ENCODE measurements at places on chromosomes 2 and 18.

GRCh38 chr2:147688242-147688641 lies 156.6 kb upstream of the ACVR2A start:
- no peak for DNase-seq

DNA sequence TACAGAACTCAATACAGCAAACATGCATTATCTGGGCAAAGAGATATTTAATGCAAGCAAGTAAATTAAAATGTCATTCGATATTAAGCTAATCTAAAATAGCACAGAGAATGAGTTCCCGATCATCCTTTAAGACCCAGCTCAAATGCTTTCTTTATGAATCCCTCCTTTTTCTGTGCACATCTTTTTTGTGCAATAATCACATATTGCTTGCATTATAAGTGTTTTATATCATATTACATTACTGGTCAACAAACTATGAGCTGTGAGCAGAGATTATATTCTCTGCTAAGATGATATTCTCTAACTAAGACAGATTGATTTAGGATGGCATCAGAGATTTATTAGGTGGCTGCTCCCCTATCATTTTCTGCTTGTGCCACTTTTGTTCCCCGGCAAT lies 146.1 kb downstream of the ERBB4 start:
- DNase-seq, result no peak

DNA sequence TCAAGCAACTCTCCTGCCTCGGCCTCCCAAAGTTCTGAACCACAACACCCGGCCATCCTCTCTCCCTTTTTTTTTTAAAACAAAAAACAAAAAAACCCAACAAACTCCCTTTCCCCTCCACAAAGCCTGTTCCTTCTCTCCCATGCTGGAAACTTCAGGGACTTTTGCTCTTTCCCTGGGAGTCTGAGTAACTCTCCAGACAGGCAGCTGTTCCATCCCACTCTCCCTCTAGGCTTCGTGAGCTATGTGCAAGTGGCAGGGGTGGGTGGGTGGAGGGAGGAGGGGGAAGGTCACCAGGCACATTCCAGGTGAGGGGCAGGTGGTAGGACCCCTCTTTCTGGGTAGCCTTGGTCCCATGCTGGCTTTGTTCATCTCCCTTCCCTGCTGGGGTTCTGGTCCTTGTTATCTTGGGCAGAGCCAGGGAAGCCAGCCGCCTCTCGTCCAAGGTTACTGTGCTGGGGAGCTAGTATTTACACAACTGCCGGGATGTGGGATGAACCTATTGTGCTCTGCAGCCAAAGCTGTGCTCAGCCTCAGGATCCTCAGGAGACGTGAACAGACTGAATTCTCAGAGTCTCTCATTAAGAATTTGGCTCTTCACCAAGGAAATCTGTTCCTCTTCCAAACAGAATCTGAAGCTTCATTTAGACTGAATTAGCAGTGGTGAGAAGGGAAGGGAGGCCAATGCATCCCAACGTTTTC lies 106.9 kb downstream of the LIPG start:
- DNase-seq, result no peak

DNA sequence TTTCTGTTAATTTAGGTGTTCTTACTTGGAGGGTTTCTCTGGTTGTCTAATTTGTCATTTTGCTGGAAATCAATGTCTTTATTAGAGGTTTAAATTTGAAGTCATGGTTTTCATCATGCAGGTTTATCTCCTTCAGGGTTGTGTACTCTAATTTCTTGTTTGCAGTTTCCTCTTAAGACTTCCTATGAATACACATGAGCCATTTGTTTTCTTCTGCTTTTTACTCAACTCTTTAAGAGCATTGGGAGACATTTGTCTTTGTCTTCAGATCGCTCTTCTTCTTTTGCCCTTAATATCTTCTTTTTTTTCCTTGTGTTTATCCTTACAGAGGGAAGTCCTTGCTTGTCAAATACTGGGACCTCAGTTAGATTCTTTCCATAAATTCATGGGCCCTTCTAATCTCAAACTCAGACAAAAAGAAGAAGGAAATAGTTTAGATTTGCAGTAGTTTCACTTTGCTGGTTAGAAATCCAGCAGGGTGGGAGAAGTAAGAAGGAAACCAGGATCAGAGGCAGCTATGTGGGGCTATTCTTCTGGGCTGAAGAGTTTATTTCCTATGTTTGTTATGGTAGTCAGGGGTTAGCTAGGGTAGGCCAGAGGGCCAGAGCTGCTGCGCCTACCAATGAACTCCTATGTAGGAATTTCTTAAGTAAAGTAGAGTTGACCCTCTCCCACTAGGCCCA lies 176.6 kb downstream of the DYSF start:
- no peak for DNase-seq

- no peak for DNase-seq
Observed at GRCh38 chr2:96701636-96702035, 38.2 kb downstream of the LMAN2L start.

- no peak for DNase-seq
Observed at GRCh38 chr2:218648088-218648786, 11.2 kb downstream of the ZNF142 start.

DNA sequence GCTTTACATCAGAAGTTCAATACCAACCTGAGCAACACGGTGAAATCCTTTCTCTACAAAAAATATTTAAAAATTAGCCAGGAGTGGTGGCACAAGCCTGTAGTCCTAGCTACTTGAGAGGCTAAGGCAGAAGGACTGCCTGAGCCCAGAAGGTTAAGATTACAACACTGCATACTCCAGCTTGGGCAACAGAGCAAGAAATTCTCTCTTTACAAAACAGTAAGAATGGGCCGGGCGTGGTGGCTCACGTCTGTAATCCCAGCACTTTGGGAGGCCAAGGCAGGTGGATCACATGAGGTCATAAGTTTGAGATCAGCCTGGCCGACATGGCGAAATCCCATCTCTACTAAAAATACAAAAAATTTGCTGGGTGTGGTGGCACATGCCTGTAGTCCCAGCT lies 113.2 kb downstream of the USP34 start:
- DNase-seq, result no peak

DNA sequence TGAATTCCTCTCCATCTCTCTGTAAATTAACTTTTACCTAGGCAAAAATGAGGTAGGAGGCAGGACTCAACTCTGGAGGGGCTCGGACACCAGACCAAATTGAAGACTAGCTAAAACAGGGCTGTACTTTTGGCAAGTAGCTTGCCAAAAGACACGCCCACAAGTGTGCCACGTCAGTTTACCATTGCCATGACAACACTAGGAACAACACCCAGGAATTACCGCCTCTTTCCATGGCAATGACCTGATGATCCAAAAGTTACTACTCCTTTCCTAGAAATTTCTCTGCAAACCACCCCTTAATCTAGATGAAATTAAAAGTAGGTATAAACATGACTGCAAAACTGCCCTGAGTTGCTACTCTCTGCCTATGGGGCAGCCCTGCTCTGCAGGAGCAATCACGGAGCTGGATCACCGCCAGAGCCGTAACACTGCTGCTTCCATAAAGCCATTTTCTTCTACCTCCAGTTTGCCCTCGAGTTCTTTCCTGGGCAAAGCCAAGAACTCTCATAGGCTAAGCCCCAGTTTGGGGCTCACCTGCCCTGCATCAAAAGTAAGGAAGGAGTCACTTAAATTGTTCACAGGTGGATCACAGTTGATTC lies 66.0 kb upstream of the FAM136A start:
- no peak for DNase-seq

DNA sequence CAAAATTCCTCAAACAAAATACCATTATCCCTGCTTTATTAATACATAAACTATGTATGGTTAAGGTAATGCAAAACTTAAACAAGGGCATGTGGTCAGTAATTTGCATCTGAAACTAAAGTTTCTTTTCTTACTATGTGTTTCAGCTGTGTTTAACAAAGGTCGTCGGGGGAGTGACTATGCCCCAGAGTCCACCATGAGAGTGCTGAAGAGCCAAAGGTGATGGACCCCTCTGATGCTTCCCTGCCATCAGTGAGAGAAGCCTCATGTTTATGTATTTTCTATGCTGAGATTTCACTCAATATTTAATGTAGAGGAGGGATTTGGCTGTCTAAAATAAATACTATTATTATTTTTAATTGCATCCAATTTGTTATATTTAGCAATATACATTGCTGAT lies 707.2 kb upstream of the REG3G start:
- no peak for DNase-seq

DNA sequence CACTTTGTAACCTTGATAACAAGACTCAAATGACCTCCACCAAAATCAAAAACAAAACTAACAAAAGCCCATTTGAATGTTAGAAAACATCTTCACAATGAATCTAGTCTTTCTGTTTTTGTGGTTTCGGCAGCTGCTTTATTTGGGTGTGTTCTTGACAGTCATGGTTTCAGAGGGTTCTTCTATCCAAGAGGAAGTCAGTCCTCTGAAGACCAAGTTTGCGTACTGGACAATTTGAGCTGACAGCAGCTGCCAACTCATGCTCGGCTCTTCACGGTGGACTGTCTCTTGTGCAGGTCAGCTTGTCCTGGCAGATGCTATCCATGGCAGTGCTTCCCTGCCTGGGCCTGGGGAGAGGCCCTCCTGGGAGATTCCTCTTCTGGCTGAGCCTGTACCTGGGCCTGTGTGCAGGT lies 91.0 kb downstream of the TMEM17 start:
- DNase-seq, result no peak

DNA sequence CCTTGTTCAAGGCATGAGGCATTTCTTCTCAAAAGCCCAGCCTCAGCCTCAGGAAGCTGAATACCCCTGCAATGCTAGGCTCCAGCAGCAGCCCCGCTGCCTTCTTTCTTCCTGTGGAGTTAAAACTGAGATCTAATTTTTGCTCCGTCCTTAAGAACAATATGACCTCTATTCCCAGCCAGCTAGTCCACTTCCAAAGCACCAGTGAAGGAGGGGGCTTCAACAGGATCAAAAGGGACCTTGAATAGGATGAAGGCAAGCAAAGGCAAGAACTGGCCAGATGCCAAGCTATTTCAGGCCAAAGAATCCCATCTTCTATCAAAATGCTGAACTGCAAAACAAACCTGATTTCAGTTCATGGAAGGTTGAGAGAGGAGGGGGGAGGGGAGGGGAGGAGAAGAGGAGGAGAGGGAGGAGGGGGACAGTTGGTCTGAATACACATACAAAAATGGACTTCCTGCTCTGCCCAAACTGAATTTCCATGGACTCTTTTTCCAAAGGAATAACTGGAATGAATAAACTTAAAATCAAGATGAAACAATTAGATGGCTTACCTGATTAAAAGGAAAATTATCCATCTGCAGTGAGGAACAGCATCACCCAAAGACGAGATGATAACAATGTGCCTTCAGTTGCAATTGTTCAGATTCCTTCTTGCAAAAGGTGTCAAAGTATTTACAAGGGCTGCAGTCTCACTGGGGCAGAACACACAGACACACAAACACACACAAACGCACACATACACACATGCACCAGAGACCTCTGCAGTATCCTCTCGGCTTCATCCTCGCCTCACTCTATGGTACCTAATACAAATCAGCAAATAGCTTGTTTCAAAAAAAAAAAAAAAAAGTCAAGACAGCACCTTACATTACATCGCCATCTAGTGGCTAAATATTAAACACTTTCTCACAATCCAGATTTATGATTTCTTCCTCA lies at the start of gene SCN1A:
Gene SCN1A (minus strand): TSS at position 804 of the 939 bp plus-strand sequence. CDS start 54,399 bp downstream, outside the sequence.
- DNase-seq, result peak; percentile 50

GRCh38 chr2:204452464-204453023 lies 92.7 kb upstream of the PARD3B start:
- no peak for DNase-seq

DNA sequence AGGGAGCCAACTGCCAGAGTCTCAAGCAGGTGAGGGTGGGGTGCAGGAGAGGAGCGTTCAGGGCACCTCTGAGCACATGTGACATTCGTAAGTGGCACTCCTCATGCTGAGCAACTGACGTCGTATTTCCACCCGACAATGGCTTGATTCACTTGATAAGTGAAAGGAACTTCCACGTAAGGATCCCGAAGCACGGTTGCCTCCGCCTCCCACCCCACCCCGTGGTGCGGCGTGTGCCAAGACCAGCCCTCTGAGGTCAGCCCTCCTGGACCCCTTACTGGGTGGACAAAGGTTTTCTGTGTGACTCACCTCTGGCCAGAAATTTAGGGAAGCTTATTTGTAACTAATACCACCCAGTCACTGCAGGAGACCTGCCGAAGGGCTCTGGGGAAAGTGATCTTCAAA lies 59.9 kb downstream of the AGAP1 start:
- DNase-seq, result no peak

GRCh38 chr2:48247206-48247605 lies 282.7 kb upstream of the STON1 start:
- DNase-seq, result no peak

- no peak for DNase-seq
Observed at GRCh38 chr2:144836635-144837350, 316.9 kb upstream of the ZEB2 start.

DNA sequence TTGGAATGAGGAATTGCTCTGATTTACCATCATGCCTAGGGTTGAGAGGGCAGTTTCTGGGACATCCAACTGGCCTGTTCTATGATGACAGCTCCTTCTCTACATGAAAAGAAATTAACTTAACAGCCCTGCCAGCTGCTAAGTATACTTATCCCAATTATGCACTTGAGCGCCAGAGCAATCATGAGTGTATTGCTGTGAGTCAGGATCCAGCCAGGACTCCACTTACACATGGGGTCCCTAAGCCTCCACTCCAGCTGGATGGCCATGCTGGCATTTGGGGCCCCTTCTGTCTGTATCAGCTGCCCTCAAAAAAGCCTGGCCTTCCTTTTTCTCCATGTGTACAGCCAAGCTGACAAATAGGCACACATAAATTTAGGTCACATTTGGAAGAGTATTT lies 481.9 kb downstream of the TMX3 start:
- no peak for DNase-seq

DNA sequence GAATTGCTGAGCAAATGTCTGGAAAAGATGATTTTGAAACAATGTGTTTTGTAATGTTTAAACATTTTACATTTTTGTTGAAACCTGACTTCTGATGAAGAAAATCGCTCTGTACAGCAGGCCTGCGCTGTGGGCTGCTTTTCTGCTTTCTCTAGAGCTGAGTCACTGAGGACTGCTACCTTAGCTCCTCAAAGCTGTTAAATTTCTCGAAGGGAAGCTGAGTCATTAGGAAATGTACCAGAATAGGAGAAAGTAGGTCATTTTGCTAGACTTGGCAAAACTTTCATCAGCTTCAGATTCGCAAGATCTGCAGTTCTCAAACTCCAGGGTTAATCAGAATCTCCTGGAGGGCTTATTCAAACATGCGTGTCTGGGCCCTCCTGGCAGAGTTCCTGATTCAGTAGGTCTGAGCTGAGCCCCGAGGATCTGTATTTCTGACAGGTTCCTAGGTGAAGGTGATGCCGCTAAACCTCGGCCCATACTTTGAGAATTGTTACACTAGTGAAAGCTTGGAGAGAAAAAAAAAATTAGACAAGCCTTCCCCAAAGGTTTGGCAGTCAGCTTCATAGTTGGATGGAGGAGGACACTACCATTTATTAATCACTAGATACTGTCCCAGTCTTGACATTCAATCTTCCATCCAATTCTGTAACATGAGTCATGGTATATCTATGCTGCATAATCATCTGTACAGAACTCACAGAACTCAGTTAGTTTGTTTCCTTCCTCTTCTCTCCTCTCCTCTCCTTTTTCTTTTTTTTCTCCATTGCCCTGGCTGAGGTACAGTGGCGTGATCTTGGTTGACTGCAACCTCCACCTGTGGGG lies 297.6 kb downstream of the PARD3B start:
- DNase-seq, result peak; percentile 8

All from SK-N-MC (cell line).